Ascending aorta (tissue), 2 donors: ENCODE measurements at places on chromosomes 2 and 18. TPM values are rescaled to one million over a fixed set of nuclear protein-coding genes. Genes with fewer than 3 reads are reported as not detected.

DNA sequence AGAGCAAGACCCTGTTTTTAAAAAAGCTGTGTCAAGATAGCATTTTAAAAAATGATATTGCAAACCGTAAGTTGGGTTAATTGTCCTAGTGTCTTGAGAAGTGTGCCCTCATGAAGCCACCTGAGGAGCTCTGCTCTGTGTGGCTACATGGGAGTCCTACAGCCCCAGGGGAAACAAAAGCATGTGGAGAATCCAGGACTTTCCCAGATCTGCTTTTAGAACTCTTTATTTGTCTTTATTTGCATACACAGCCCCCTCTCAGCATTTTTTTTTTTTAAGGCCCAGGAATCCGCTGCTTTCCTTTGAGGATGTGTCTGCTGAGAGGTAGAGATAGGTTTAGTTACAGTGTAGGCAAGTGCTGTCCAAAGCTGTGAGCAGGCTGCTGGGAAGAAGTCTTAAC lies 219.2 kb downstream of the FHOD3 start:
- no peaks in the 10 kb centered on the region for H3K27me3 ChIP-seq
- no peaks in the 10 kb centered on the region for H3K36me3 ChIP-seq

BOLA3 gene
- total RNA-seq = 47.3 TPM

GRCh38 chr2:240585681-240586197 lies 795 bp upstream of the CAPN10 start:
- peaks cover 15% of the 10 kb centered on the region for H3K36me3 ChIP-seq
- no peak for DNase-seq

NOSTRIN gene
- total RNA-seq = 7.8 TPM

- H3K4me3 ChIP-seq = peak overlapping the region; percentile 25
- H3K27ac ChIP-seq = peak overlapping the region; percentile 26
- no peaks in the 10 kb centered on the region for H3K36me3 ChIP-seq
These were observed 4.1 kb downstream of the ANTXR1 start for GRCh38 chr2:69017080-69017479.

METTL8 gene
- 6.7 TPM for total RNA-seq

SIX3 gene
- total RNA-seq = not detected

GRCh38 chr2:218382785-218383184 lies 712 bp downstream of the SLC11A1 start:
- peak overlapping the region; percentile 24 for H3K27ac ChIP-seq
- H3K4me3 ChIP-seq = no peak overlapping the region
- peaks cover 6% of the 10 kb centered on the region for H3K4me1 ChIP-seq
- no peak for DNase-seq
- H3K36me3 ChIP-seq = no peaks in the 10 kb centered on the region
- no peaks in the 10 kb centered on the region for H3K27me3 ChIP-seq

DNA sequence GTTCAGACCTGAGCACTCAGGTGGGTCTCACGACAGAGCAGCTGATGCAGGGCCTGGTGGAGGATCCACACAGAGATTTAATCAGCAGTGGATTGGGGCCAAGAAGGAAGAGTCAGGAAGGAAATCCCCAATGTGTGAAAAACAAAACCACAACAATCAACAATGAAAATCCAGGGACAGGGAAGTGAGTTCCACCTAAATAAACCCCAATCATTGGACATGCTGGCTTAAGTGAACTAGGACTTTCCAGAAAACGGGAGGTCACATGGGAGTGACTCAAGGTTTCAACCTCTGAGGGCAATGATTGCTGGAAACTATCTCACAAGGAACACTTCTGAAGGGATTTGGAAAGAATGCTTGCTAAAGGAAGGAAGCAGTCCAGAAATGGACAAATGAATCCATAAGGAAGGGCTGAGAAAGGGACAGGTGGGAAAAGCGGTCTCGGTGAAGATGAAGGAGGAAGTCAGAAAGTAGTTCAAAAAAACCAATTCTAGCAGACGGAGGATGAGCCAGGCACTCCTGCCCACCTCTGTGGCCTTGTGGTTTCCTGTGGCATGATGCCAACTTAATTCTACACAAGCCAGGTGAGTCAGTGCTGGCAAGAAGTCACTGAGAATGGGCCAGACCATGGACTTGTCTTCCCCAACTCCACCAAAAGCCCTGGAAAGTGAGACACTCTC lies 15.4 kb upstream of the XDH start:
- H3K4me3 ChIP-seq = no peak overlapping the region
- no peaks in the 10 kb centered on the region for H3K27me3 ChIP-seq
- H3K36me3 ChIP-seq = no peaks in the 10 kb centered on the region
- no peak for DNase-seq
- H3K27ac ChIP-seq = no peak overlapping the region
- no peaks in the 10 kb centered on the region for H3K4me1 ChIP-seq

- no peaks in the 10 kb centered on the region for H3K27me3 ChIP-seq
- peaks cover 8% of the 10 kb centered on the region for H3K4me1 ChIP-seq
- H3K27ac ChIP-seq = peak within 1 kb of the TSS; percentile 58
- peak within 1 kb of the TSS; percentile 92 for H3K4me3 ChIP-seq
- no peaks in the 10 kb centered on the region for H3K36me3 ChIP-seq
These were observed at the start of gene PSTPIP2 for GRCh38 chr18:46071653-46072375. Gene PSTPIP2 (minus strand): TSS chr18:46072260. CDS start chr18:46072188, 72 bp downstream.

DNA sequence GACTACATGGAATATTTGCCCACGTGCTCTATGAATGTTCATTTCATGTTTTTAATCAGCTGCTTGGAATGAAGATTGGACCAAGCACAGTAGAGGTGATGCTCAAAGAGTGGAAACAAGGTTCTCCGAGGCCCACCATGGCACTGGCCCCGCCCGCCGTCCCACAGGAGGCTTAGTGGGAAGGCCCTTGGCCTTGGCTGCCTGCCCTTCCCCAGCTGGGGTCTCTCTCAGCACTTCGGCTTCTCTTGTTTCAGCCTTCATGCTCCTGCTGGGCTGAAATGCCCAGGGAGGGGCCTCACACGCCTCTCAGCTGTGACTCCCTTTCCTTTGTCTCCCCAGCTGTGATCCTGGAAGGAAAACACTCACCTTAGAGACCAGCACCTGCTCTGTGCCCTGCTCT lies 833.2 kb downstream of the GALR1 start:
- DNase-seq = no peak
- H3K27ac ChIP-seq = no peak overlapping the region
- H3K36me3 ChIP-seq = no peaks in the 10 kb centered on the region

ZNF521 gene
- 41.6 TPM for total RNA-seq

DSC3 gene
- total RNA-seq = 0.85 TPM

SCN3A gene
- total RNA-seq = 1.4 TPM

SCN2A gene
- total RNA-seq = 0.53 TPM

DNA sequence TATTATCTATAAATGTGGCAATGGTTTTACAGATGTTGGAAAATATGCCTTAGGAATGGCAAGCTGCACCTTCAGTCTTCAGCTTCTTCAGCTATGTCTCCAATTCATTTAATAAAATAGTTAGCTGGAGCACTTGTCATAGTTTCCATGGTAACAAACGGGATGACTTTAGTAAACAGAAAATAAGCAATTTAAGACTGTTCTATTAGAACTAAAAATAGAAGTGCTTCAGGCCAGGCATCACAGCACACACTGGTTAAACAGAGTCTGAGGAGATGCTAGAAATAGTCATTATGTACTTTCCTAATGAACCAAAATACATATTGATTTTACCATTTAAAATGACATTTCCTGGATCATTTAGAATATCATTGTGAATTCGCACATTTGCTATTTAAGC lies 195.0 kb downstream of the GCA start:
- no peaks in the 10 kb centered on the region for H3K27me3 ChIP-seq
- H3K27ac ChIP-seq = no peak overlapping the region
- no peaks in the 10 kb centered on the region for H3K36me3 ChIP-seq
- DNase-seq = no peak

DNA sequence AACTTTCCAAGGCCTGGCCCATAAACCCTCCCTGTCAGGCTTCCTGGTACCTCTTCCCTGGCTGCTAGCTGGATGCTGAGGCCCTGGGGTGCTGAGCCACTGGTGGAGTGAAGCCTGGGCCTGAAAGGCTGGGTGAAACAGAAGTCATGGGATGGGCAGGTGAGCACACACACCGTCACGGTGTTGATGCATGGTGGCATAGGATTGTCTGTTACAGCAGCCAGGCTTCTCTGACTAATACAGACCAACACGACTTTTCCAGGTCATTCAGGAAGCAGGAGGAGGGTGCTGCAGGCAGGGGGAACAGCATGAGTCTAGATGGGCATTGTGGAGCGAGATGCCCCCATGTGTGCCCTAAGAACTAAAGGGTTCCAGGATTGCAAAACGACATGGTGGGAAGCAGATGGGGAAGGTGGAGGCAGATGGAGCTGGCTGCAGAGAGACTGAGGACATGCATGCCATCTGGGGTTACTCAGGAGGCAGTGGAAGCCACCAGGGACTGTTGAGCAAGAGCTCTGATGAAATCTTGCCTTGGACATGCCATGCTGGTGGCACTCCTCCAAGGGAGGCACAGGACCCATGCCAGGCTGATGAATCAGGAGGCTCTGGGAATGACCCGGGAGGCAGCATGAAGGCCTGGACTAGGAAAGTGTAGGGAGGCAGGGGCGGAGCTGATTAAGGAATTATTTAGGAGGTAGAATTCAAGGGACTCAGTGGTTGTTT lies 480.9 kb downstream of the TSN start:
- H3K27ac ChIP-seq = no peak overlapping the region
- peak; percentile 67 for DNase-seq
- H3K36me3 ChIP-seq = no peaks in the 10 kb centered on the region

GRCh38 chr18:13539843-13540476 lies 186.4 kb downstream of the FAM210A start:
- no peak for DNase-seq
- peaks cover 21% of the 10 kb centered on the region for H3K4me1 ChIP-seq
- H3K36me3 ChIP-seq = no peaks in the 10 kb centered on the region
- H3K4me3 ChIP-seq = no peak overlapping the region

PJVK gene
- total RNA-seq = not detected

DNA sequence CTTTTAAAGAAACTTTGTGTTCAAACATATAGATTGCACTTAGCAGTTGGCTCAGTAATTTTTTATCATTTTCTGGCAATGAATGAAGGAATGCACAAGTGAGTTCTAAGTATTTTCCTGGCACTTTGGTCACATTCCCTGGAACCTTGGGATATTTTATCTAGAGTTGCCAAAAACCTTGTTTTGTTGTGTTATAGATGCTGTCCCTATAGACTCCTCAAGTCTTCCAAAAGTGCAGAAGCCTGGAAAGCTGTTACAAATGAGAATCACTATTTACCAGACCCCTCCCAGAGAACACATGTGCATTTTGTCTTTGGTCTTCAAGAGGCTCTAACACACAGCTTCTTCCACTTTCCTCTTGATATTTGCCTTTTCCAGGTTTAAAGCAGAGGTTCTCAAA lies 108.3 kb downstream of the RND3 start:
- no peaks in the 10 kb centered on the region for H3K27me3 ChIP-seq
- no peak for DNase-seq
- H3K27ac ChIP-seq = no peak overlapping the region
- no peaks in the 10 kb centered on the region for H3K4me1 ChIP-seq
- H3K4me3 ChIP-seq = no peak overlapping the region

DNA sequence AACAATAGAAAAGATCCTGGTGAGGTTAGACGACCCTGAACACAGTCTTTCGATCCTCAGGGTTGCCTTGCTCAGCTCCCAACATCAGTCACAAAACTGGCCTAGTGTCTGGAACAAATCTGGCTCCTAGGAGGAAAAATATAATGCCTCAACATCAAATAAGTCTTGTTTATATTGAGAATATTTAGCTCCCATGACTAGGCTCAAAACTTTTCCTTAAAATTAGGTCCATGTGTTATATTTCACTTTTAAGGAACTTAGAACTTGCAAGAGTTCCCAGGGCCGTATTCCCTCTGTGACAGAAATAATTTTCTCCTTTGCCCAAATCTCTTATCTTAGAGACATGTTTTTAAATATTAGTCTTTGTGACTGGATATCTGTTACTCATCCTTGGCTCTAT lies 819.7 kb upstream of the ZEB2 start:
- H3K27me3 ChIP-seq = no peaks in the 10 kb centered on the region
- no peak overlapping the region for H3K4me3 ChIP-seq
- DNase-seq = no peak

DNA sequence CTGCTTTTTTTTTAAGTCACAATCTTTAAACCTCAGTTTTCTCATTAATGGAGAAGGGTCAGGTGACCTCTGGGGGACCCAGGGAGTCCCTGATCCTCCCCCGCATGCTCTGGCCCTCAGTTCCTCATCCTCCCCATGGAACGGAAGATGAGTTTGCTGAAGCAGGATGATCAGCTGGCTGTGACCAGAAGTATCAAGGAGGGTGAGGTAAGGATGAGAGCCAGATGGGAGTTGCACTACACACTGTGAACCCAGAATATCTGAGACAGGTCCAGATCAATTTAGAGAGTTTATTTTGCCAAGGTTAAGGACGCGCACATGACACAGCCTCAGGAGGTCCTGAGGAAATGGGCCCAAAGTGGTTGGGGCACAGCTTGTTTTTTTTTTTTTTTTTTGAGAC lies 3.8 kb downstream of the CATIP start:
- no peak for DNase-seq
- H3K4me3 ChIP-seq = no peak overlapping the region
- no peaks in the 10 kb centered on the region for H3K27me3 ChIP-seq
- no peak overlapping the region for H3K27ac ChIP-seq

TXNDC2 gene
- not detected for total RNA-seq

ST6GAL2 gene
- 55.5 TPM for total RNA-seq

DNA sequence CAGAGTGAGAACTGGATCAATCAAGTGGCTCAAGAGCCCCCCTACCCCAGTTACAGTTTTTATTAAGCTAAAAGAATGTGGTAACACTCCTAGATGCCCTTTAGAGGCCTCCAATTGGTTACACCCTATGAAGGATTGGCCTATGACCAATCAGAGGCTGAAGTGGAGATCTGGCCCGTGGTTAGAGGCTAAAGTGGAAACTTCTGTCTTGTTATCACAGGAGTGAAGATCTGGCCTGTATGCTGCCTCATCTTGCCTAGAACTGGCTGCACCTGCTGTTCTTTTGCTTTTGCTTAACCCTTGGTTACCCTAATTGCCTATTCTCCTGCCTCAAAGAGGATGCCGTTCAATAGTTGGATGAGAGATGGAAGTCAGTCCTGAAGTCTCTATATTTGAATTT lies 100.1 kb upstream of the MAP2 start:
- H3K4me1 ChIP-seq = no peaks in the 10 kb centered on the region
- no peaks in the 10 kb centered on the region for H3K36me3 ChIP-seq
- H3K4me3 ChIP-seq = no peak overlapping the region

GRCh38 chr2:181196401-181196800 lies 216.0 kb downstream of the UBE2E3 start:
- no peak overlapping the region for H3K4me3 ChIP-seq
- H3K4me1 ChIP-seq = no peaks in the 10 kb centered on the region
- H3K27me3 ChIP-seq = no peaks in the 10 kb centered on the region
- no peaks in the 10 kb centered on the region for H3K36me3 ChIP-seq

GRCh38 chr2:56347881-56348280 lies 164.1 kb downstream of the CCDC85A start:
- no peaks in the 10 kb centered on the region for H3K36me3 ChIP-seq
- no peaks in the 10 kb centered on the region for H3K4me1 ChIP-seq
- no peak overlapping the region for H3K27ac ChIP-seq
- DNase-seq = no peak
- H3K4me3 ChIP-seq = no peak overlapping the region
